ENCODE measurements at places on chromosomes 6 and 20.

DNA sequence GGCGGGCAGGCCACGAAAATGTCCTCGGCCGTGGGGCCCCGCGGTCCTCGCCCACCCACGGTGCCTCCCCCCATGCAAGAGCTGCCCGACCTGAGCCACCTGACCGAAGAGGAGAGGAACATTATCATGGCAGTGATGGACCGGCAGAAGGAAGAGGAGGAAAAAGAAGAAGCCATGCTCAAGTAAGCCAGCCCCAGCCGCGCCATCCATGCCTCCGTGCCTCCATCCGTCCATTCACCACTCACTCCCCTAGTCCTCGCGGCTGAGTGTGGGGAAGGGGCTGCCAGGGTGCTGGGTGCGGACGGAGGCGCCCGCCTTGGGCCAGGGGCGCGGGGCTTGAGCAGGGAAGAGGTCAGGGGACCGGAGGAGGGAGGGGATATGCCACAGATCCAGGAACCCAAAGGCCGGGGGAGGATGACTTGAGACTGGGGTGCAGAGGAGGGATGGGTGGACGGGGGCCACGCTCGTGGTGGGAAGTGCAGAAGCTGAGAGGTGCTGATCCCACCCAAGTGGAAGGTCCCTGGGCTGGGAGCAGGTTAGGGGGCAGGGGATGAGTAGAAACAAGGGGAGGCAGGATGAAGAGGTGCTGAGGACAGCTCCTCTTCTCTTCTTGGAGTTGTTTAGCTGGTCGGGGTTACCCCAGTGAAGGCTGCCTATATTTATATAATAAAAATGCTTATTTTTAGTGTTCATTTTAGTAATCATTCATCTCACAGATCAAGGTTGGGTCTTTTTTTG lies 825 bp downstream of the RIMS1 start:
- no peak for DNase-seq
- no peaks in the 10 kb centered on the region for H3K36me3 ChIP-seq
- no peaks in the 10 kb centered on the region for H3K27me3 ChIP-seq
- H3K4me1 ChIP-seq, result peaks cover 1% of the 10 kb centered on the region
- no peak overlapping the region for H3K27ac ChIP-seq

GRCh38 chr6:16388488-16388887 lies 150.1 kb downstream of the GMPR start:
- no peaks in the 10 kb centered on the region for H3K27me3 ChIP-seq
- H3K4me3 ChIP-seq, result no peak overlapping the region
- H3K36me3 ChIP-seq, result no peaks in the 10 kb centered on the region
- H3K27ac ChIP-seq, result no peak overlapping the region

- no peaks in the 10 kb centered on the region for H3K27me3 ChIP-seq
- DNase-seq, result no peak
- no peak overlapping the region for H3K27ac ChIP-seq
- no peaks in the 10 kb centered on the region for H3K4me1 ChIP-seq
These were observed 48.9 kb downstream of the TMEM244 start for GRCh38 chr6:129812145-129812777.

DNA sequence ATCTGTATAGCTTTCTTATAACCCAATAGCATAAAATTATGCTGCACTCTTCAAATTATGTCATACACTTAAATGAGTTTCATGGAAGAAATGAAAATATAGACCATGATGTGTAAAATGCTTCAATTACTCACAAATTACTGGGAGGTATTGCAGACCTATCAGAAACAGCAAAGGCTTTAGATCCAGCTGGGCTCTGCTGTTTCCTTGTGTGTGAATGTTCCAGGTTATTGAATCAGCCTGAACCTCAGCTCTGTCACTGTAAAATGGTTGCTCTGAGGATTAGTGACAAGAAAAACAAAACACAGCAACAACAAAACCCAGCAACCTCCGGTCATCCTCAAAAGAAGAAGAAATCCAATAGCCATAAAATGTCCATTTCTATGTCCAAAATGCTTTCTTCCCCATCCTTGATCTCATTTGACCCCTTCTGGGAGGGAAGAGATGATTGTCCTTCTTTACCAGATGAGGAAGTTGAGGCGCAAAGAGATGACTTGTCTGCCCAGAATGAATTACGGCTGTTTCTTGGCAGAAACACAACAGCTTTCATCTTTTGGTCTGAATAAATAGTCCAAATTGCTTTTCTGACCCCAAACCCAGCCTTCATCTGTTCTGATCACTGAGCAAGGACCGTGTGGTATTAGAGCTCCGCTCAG lies 42.2 kb upstream of the TGM6 start:
- no peaks in the 10 kb centered on the region for H3K36me3 ChIP-seq
- no peak overlapping the region for H3K4me3 ChIP-seq
- no peaks in the 10 kb centered on the region for H3K27me3 ChIP-seq

DNA sequence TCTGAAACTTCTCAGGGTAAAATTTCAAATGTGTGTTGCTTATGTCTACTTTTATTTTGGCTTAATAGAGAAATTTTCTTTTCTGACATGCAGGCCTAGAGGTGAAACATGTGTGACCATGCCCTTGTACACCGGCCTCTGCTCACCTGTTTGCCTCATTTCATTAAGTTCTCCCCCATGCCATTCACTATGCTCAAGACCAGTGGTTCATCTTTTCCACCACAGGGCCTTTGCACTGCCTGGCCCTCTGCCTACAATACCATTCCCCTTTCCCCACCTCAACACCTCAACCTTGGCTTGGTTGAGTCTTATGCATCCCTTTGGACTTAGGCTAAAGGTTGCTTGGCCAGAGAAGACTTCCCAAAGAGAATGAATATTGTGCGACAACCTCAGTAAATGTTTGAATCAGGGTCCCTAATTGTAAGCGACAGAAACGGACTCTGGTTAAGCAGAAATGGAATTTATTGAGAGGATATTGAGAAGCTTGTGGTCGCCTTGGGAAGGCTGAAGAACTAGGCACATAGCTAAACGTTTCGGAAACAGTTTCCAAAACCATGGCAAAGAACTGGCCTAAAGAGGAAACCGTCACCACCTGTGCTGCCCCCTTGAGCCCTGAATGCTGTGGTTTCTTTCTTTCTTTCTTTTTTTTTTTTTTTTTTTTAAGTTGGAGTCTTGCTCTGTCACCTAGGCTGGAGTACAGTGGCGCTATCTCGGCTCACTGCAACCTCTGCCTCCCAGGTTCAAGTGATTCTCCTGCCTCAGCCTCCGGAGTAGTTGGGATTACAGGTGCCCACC lies 152.2 kb downstream of the SOX4 start:
- H3K36me3 ChIP-seq, result no peaks in the 10 kb centered on the region
- H3K27me3 ChIP-seq, result no peaks in the 10 kb centered on the region
- H3K4me1 ChIP-seq, result peaks cover 2% of the 10 kb centered on the region

DNA sequence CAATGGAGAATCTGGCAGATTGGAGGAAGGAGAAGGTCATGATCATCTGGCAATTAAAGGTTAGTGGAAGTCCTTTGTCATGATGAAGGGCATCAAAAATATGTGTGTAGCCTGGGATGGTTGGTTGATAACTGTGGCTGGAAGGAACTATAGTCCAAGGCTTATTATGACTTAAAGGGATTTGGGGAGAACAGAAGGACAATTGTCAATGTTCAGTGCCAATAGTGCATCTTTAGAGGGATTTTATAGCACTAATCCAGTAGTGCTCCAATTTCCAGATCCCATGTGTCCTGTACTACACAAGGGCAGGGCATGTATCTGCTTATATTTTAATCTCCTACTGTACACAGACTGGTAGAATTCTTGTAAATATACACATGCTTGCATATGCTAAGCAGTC lies 5.0 kb upstream of the ZBTB24 start:
- H3K27me3 ChIP-seq, result no peaks in the 10 kb centered on the region
- no peak overlapping the region for H3K4me3 ChIP-seq
- no peak overlapping the region for H3K27ac ChIP-seq
- peaks cover 6% of the 10 kb centered on the region for H3K4me1 ChIP-seq

DNA sequence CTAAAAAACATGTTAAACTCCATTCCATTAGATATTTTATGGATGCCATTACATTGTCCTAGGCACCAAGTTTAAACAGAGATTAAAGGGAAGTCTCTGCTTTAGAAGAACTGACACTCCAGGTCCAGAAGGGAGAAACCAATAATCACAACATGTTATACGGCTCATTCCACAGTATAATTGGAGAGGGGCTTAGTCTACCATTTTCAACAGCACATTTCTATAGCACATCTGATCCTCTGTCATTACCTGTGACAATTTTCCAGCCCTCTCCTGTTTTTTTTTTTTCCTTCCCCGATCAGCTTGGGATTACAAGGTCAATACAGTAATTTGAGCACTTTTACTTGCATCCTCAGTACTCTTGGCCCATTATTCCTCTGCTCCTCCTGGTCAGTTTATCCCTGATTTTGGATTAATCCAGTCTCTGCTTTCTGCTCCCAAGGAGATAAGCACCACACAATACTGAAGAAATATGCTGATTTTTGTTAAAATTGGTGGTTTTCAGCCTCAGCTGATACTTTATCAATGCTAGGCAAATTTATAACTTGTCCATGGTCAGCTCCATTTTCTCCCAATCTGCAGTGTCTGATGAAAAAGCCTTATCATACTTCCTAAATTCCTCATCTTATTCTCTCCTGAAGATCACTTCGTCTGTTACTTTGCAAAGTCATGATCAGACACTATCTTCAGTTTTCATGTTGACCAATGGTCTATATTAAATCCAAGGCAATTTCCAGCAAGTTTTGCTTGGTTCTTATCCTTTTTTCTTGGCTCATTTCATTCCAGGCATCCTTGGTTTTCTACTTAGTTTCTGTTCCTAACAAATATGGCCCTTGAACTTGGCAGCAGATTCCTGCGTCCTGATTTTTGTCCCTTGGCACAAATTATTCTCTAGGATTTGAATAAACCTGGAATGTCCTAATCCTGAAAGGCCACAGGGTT lies 30.8 kb upstream of the SYNCRIP start:
- peaks cover 17% of the 10 kb centered on the region for H3K36me3 ChIP-seq

- no peaks in the 10 kb centered on the region for H3K27me3 ChIP-seq
- no peak for DNase-seq
- no peaks in the 10 kb centered on the region for H3K4me1 ChIP-seq
These were observed 157.8 kb upstream of the PREP start for GRCh38 chr6:105560611-105561066.

- DNase-seq, result no peak
- H3K4me1 ChIP-seq, result no peaks in the 10 kb centered on the region
- H3K27ac ChIP-seq, result no peak overlapping the region
- H3K4me3 ChIP-seq, result peak overlapping the region; percentile 68
These were observed 1.5 kb downstream of the COL12A1 start for GRCh38 chr6:75204217-75204958.

- no peaks in the 10 kb centered on the region for H3K27me3 ChIP-seq
- no peaks in the 10 kb centered on the region for H3K4me1 ChIP-seq
- H3K4me3 ChIP-seq, result no peak overlapping the region
- H3K27ac ChIP-seq, result no peak overlapping the region
- no peak for DNase-seq
These were observed 156.4 kb upstream of the HTR1E start for GRCh38 chr6:86780923-86781322.

GRCh38 chr6:33521489-33522091 lies 58.5 kb downstream of the BAK1 start:
- H3K27me3 ChIP-seq, result no peaks in the 10 kb centered on the region
- H3K27ac ChIP-seq, result no peak overlapping the region
- H3K4me1 ChIP-seq, result no peaks in the 10 kb centered on the region
- no peak for DNase-seq
- no peaks in the 10 kb centered on the region for H3K36me3 ChIP-seq
- no peak overlapping the region for H3K4me3 ChIP-seq

GRCh38 chr6:81889377-81890053 lies 137.0 kb upstream of the TENT5A start:
- no peaks in the 10 kb centered on the region for H3K27me3 ChIP-seq
- no peaks in the 10 kb centered on the region for H3K4me1 ChIP-seq
- no peak overlapping the region for H3K27ac ChIP-seq
- no peak for DNase-seq

DNA sequence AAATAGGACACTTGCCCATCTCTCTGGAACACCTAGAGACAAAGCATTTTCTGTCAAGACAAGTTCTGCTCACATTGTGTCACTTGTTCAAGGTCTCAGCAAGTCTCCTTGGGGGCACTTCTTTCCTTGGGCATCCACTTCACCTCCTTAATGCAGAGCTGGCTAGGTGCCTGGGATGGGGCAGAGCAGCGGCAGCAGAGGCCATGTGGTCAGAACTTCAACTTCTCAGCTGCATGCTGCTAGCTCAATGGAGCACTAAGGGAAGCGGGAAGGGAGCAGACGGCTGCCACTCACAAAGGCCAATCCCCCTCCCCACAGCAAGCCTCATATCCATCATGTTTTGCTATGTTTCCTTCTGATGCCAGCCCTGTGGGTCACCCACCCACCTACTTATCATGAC lies 31.5 kb downstream of the NEDD9 start:
- no peaks in the 10 kb centered on the region for H3K36me3 ChIP-seq
- DNase-seq, result no peak
- H3K4me3 ChIP-seq, result no peak overlapping the region
- H3K4me1 ChIP-seq, result peaks cover 6% of the 10 kb centered on the region
- H3K27ac ChIP-seq, result no peak overlapping the region

GRCh38 chr6:144278659-144279314 lies 6.3 kb upstream of the UTRN start:
- peaks cover 7% of the 10 kb centered on the region for H3K4me1 ChIP-seq
- no peaks in the 10 kb centered on the region for H3K36me3 ChIP-seq
- H3K27ac ChIP-seq, result no peak overlapping the region
- no peak overlapping the region for H3K4me3 ChIP-seq
- no peak for DNase-seq

GRCh38 chr6:126312013-126312665 lies 27.8 kb upstream of the CENPW start:
- H3K4me3 ChIP-seq, result no peak overlapping the region
- H3K36me3 ChIP-seq, result no peaks in the 10 kb centered on the region
- no peaks in the 10 kb centered on the region for H3K27me3 ChIP-seq
- peak; percentile 13 for DNase-seq
- no peaks in the 10 kb centered on the region for H3K4me1 ChIP-seq
- no peak overlapping the region for H3K27ac ChIP-seq

DNA sequence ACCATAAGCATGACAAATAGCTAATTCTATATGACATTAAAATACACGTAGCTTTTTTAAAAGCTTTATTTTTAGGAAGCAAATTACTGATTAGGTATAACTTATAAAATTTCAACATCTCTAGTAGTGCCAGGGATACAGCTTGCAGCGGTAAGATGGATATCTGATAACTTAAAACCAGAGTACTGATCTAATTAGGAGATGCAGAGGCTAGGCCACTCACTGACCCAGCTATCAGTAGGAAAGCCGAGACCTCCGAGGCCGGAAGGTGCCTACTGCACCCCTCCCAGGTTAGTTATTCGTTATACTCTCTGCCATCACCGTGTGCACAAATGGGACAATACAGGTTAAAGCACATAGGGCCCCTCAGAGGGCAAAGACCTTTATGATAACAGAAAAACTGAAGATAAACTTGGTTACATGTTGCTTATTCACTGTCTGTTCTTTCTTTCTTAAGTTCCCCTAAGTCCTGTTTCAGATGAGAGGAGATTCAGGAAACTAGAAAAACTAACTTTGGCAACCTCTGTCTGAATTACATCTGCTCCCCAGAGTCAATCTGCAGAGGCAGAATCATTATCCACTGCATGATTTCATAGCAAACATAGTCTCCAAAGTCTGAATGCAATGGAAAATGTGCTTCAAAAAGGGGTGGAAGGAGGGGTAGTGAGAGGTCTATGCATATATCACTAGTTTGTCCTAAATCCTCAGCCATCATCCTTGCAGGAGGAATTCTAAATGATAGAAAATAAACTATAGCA lies 60.8 kb downstream of the RIPOR2 start:
- peaks cover 3% of the 10 kb centered on the region for H3K4me1 ChIP-seq
- H3K4me3 ChIP-seq, result no peak overlapping the region
- H3K36me3 ChIP-seq, result no peaks in the 10 kb centered on the region
- DNase-seq, result no peak
- H3K27me3 ChIP-seq, result no peaks in the 10 kb centered on the region
